ENCODE measurements at places on chromosomes 12 and 14.

- DNase-seq: no peak
Observed at GRCh38 chr12:47745485-47746041, 13.1 kb downstream of the RAPGEF3 start.

DNA sequence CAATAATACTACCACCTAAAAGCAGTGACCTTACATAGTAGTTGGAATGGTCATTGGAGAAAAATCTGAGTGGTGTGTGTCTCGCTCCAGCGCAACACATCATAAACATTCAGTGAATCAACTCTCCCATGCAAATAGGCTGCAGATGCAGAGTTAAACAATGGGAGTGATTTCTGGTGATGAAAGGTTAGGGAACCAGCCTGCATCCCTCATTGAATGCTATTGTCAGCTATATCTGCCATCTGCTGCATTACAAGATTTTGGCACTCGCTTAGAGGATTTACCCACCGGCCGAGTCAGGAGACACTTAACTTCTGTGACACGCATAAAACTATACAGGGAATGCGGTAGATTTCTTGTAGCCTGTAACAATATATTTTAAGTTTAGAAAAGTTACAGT is 900.9 kb downstream of the FLRT2 start:
- no peak for DNase-seq

DNA sequence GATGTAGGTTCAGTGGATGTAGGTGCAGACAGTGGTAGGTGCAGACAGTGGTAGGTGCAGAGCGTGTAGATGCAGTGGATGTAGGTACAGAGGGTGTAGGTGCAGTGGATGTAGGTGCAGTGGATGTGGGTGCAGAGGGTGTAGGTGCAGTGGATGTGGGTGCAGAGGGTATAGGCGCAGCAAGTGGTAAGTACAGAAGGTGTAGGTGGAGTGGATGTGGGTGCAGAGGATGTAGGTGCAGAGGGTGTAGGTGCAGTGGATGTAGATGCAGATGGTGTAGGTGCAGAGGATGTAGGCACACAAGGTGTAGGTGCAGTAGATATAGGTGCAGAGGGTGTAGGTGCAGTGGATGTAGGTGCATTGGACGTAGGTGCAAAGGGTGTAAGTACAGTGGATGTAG is 86.0 kb downstream of the HECTD4 start:
- no peak for DNase-seq

DNA sequence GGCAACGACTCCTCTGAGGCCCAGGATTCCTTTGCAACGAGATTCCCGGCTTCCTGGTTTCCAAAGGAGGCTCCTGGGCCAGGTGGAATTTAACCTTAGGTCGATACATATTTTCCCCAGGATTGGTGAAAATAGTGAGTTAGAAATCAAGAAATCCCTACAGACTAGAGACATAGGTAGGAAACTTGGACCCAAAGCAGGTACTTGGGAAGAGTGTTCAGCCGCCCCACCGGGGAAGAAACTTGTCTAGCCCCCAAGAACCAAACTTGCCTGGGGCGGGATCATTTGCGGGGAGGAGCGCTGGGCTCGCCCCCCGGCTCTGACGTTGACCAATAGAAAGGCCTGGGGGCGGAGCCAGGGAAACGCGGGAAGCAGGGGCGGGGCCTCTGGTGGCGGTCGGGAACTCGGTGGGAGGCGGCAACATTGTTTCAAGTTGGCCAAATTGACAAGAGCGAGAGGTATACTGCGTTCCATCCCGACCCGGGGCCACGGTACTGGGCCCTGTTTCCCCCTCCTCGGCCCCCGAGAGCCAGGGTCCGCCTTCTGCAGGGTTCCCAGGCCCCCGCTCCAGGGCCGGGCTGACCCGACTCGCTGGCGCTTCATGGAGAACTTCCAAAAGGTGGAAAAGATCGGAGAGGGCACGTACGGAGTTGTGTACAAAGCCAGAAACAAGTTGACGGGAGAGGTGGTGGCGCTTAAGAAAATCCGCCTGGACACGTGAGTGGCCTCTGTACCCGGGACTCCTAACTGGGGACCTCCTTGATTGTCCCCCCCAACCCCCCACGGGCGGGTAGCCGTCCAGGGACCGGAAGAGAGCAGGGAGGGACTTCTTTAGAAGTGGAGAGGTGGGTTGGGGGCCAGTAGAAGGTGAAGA is at the start of gene CDK2:
CDK2 (plus strand) TSS at position 423 of the 874 bp plus-strand sequence; CDS start at position 602, 179 bp downstream.
- peak; percentile 93 for DNase-seq

GRCh38 chr14:99541677-99542470 is 60.7 kb downstream of the CCNK start:
- no peak for DNase-seq

- DNase-seq: no peak
Observed at GRCh38 chr12:41942354-41942753, 202.3 kb downstream of the GXYLT1 start.

- DNase-seq: peak; percentile 93
Observed at GRCh38 chr12:124392667-124393413, 97.9 kb downstream of the RFLNA start.

- DNase-seq: no peak
Observed at GRCh38 chr14:98244966-98245569, 1026.9 kb downstream of the BCL11B start.

- DNase-seq: no peak
Observed at GRCh38 chr14:99684410-99684934, 374 bp downstream of the CYP46A1 start.

- no peak for DNase-seq
Observed at GRCh38 chr12:55806982-55807381, 10.5 kb downstream of the SARNP start.

- no peak for DNase-seq
Observed at GRCh38 chr12:42936991-42937390, 347.4 kb upstream of the PRICKLE1 start.

GRCh38 chr12:49821373-49822287 is 6.6 kb downstream of the NCKAP5L start:
- DNase-seq: peak; percentile 96

DNA sequence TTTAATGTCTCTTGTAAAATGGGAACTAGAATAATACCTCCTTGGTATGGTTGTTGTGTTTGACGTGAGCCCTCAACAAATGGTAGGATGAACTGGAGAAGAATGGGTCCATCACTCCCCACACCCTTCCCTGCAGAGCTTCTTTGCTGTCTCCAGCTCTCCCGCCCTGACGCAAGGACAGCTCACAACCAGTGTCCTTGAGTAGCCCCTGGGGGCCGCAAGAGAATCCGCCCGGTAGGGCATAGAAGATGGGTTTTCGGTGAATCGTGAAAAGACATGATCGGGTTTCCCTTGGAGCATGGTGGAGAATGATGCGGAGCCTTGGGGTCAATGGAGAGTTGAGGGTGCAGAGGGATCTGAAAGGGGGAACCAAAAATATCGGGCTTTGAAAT is 6.1 kb upstream of the PAX9 start:
- DNase-seq: no peak

DNA sequence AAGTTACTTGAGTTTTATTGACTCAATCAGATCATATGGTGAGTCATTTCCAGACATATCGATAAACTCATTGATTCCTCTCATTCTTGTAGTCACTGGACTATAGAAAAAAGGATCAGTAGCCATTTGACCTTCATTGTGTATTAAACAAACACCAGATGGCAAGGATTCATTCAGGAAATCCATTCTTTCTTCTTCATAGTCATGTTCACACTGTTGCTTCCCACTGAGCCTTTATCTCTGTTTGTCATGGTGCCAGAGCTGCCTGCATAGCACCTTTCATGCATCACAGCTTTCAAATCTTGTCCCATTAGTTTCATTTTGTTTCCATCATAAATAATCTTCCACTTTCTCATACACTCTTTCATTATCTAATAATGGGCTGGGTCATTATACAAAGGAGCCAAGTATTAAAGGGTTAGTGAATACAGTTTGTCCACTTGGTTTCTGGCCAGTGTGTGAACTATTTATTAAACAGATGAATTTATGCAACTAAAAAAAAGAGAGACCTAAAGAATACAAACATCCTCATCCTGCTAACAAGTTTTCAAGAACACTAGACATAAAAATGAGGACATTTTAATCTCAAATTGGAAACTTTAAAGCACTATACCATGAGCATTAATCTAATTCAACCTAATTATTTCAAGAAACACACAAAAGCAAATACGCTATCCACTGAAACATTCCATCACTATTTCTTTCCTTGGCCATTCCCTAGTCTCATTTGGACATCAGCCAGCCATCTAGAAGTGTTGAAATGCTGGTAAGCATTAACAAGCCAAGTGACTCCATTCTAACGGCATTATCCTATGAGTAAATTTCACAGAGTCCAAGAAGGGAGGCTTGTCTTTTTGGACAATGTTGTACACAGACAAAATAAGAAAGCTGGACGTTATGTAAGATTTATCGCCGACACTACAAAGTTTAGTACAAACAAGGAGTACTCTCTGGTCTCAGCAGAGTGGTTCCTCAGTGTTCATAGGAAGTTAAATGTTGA is 476.5 kb downstream of the FOXG1 start:
- DNase-seq: no peak

DNA sequence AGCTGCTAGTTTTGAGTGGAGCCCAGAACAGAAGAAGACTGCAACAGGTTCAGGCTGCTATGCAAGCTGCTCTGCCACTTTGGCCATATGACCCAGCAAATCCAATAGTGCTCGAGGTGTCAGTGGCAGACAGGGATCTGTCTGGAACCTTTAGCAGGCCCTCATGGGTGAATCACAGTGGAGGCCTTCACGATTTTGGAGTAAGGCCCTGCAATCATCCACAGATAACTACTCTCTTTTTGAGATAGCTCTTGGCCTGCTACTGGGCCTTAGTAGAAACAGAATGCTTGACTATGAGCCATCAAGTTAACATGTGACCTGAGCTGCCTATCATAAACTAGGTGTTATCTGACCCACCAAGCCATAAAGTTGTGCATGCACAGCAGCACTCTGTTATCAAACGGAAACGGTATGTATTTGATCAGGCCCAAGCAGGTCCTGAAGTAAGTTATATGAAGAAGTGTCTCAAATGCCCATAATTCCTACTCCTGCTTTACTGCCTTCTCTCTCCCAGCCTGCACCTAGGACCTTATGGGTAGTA is 116.9 kb upstream of the CCDC196 start:
- no peak for DNase-seq

- peak; percentile 71 for DNase-seq
Observed at GRCh38 chr14:20801726-20802125, 918 bp downstream of the RNASE1 start.

DNA sequence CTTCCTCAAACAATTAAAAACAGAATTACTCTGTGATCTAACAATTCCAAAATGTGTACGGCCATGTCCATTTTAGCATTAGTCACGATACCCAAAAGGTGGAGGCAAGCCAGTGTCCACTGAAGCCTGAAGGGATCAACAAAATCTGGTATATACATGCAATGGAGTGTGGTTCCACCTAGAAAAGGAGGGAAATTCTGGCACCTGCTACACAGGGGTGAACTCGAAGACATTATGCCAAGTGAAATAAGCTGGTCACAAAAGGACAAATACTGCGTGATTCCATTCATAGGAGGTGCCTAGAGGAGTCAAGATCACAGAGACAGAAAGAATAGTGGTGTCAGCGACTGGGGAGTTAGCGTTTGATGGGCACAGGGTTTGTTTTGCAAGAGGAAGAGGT is 331.4 kb downstream of the MED13L start:
- no peak for DNase-seq

DNA sequence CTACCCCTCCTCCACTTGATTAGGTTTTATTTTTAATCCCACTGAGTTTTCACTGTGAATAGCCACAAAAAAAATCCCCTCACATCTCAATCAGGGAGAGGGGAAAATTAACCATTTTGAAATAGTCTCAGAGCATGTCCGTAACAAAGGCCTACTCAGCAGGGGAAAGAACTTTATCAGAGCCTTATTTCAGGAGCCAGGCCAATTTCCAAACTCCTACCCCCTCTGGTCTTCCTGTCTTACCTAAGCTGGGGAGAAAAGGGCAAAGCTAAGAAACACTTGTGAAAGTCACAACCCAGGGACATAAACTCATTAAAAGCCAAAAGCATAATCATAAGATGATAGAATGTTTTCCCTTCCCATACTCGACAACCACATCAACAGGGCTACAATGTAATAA is 260.3 kb upstream of the DIO3 start:
- no peak for DNase-seq

DNA sequence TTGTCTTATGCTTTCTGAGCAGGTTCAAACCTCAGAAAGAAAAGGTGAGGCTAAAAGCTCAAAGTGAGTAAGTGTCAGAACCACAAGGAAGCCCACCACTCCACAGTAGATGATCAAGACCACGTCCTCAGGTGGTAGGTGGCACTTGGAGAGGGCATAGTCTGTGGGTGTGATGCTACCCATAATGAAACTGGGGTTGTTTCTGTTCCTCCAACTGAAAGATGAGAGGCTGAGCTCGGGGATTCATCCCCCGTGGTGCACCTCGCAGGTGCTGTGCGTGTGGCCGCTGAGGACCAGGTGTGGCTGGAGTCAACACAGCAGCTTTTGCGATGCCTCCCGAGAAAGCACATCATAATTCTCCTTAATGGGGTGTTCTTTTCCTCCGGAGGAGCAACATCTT is 285.7 kb downstream of the TTC8 start:
- no peak for DNase-seq

GRCh38 chr12:117009759-117010158 is 89.5 kb downstream of the TESC start:
- DNase-seq: no peak

DNA sequence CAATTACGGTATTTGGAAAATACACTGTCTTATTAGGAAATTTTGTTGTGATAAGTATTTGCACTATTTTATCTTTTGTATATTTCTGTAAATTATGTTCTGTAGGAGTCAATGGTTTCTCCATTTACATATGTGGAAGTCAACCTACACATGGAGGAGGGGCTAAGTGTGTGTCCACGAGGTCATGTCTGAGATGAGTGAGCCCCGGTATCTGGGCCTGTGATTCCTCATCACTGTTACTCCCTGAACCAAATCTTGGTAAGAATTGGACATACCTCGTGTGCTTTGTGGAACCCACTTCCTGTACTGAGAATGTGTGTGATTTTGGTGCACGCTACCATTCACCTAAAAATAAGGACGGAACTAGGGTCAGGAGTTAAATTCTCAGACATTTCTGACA is 1105.5 kb downstream of the TMEM121 start:
- no peak for DNase-seq

DNA sequence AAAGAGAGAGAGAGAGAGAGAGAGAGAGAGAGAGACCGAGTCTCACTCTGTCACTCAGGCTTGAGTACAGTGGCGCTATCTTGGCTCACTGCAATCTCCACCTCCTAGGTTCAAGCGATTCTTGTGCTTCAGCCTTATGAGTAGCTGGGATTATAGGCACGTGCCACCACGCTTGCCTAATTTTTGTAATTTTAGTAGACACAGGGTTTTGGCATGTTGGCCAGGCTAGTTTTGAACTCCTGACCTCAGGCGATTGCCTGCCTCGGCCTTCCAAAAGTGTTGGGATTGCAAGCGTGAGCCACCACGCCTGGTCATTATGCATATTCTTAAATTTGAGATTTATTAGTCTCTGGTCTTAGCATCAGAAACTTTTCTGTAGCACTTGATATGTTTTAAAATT is 317.9 kb upstream of the ATP2B1 start:
- DNase-seq: no peak

Data from T47D (cell line).